Right renal cortex interstitium (tissue), 3 donors: ENCODE measurements at places on chromosomes 12 and 14. TPM values are rescaled to one million over a fixed set of nuclear protein-coding genes. Genes with fewer than 3 reads are reported as not detected.

GRCh38 chr12:98803468-98804209 is 158.5 kb downstream of the APAF1 start:
- DNase-seq = no peak

SLC38A4 gene
- polyA plus RNA-seq = 29.6 TPM

- DNase-seq = no peak
Observed at GRCh38 chr12:66341126-66341525, 38.8 kb downstream of the HELB start.

TMEM229B gene
- polyA plus RNA-seq = 3.4 TPM

TRIAP1 gene
- polyA plus RNA-seq = 45.7 TPM

FAM90A1 gene
- polyA plus RNA-seq = 2.0 TPM

DNA sequence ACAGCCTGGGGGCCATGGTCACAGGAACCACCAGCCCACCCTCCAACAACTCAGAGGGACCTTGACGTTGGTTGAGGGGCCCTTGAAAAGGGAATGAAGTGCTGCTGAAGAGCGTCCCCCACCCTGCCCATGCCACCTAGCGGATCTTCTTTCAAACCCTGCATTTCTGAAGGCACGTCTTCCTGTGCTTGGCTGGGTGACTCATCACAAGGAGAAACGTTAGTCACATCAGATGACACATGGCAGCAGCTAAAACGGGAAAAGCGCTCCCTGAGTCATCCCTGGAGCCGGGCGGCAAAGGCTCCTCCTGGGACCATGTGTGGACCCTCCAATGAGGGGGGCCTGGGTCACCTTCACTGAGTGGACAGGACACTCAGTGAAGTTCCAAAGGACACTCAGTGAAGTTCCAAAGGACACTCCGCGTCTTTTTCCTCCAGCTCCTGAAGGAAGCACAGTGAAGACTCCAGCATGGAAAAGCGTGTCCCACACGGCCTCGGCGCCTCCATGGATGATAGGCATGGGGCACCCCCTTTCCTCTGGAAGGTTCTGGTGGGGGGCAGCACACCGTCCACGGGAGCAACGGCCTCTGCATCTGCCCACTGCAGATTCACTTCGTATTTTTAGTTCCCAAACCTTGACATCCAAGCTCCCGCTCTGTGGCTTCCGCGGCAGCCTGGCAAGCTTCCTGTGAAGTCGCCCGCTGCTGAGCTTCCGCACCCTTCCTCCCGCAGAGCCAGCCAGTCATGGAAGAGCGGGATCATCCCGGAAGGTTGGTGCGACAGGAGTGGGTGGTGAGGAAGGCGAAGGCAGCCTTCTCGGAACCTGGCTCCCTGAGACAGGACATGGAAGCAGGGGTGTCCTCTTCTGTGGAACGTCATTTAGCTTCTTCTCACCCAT is 383.4 kb downstream of the VRK1 start:
- DNase-seq = no peak

RNF31 gene
- polyA plus RNA-seq = 41.5 TPM

DNA sequence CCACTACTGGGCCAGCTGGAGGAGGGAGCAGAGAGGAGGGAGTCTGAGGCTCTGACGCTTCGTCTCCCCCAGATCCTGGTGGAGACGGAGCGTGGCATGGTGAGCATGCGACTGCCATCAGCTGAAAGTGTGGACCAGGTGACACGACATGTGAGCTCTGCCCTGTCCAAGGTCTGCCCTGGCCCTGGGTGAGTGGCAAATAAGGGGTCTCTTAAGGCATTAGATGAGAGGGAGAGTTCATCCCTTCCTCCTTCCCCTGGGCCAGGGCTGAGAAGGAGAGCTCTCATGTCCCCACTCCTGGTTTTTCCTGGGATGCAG is 2.5 kb downstream of the CARMIL3 start:
- no peak for DNase-seq

FITM1 gene
- 0.68 TPM for polyA plus RNA-seq

- no peak for DNase-seq
Observed at GRCh38 chr12:29960122-29960521, 176.4 kb upstream of the TMTC1 start.

- no peak for DNase-seq
Observed at GRCh38 chr12:93090731-93091172, 161.7 kb upstream of the EEA1 start.

DNA sequence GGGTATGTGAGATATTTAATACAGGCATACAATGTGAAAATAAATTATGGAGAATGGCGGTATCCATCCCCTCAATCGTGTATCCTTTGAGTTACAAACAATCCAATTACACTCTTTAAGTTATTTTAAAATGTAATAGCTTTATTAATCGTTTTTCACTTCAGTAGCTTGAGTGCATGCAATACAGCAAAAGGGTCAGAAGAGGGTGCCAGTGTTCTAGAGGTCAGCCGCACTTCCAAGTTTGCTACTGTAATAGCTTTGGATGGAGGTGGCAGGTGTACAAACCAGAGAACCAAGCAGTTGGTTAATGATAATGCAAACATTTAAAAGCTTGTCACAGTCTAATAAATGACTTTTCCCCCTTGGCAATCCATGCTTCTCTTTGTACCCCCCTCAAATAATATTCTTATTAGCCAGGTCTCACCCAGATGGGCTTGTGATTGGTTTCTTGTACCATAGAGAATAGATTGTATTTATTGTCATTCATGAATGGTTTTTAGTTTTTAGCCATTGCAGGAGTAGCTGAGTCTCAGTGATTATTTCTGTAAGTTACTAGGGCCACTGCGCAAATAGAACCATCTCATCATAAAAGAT is 127.0 kb downstream of the ERC1 start:
- DNase-seq = peak; percentile 59

- no peak for DNase-seq
Observed at GRCh38 chr12:1907652-1908611, 10.5 kb downstream of the CACNA2D4 start.

IL23A gene
- polyA plus RNA-seq = 0.82 TPM

DNA sequence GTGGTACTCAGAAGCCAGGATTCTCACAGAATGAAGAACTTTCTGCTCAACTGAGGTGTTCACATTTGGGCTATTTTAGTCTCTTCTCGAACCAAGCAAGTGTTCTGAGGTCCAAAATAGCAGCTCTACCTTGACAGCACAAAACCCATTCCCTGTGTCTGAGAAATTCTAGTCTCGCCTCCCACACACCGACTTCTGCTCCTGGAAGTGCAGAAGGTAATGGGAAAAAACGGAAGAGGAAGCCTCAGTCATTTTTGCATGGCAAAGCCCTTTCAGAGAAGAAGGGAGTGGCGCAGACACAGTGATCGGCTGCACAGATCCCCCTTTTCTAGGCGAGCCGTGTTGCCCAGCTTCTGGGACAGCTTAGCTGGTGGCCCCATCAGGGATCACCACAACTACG is 31.2 kb upstream of the VPS33A start:
- no peak for DNase-seq

- no peak for DNase-seq
Observed at GRCh38 chr14:61148742-61149350, 132.3 kb downstream of the TMEM30B start.

- DNase-seq = no peak
Observed at GRCh38 chr14:100715803-100716202, 10.9 kb upstream of the DLK1 start.

BDKRB1 gene
- polyA plus RNA-seq = 0.19 TPM

GRCh38 chr12:5905757-5906156 is 39.3 kb downstream of the ANO2 start:
- DNase-seq = no peak
